Activated CD8-positive, alpha-beta memory T cell treated with anti-CD3 and anti-CD28 coated beads for 48 hours (primary cell): ENCODE measurements at places on chromosomes 3 and 15.

GRCh38 chr3:139935016-139935865 is at the start of gene CLSTN2:
TSS of gene CLSTN2 (plus strand) at chr3:139935185.
- no peak for DNase-seq

- no peak for DNase-seq
These were observed 51.3 kb downstream of the SMAD3 start for GRCh38 chr15:67116742-67117141.

- DNase-seq = no peak
These were observed 75.3 kb upstream of the LEKR1 start for GRCh38 chr3:156750874-156751245.

DNA sequence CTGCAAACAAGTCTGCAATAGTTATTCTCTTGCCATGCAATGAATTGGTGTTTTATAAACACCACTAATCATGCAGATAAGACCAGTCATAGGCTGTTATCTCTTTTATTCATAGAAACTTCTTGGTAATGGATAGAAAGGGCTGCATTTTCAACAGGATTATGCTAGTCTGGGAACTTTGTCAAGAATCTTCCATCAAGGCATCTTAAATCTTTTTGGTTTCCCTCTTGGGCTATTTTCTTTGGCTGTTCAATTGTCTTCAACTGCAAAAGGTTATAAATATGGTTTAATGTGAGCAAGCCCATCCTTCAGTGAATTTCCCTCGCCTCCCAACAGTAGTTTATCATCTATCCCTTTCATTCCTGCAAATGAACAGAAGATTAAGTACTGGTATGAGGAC is 59.0 kb upstream of the MINAR1 start:
- no peak for DNase-seq

GRCh38 chr3:61829722-61830350 is 268.5 kb downstream of the PTPRG start:
- DNase-seq = no peak

GRCh38 chr15:36729418-36729817 is 150.0 kb downstream of the CDIN1 start:
- no peak for DNase-seq

DNA sequence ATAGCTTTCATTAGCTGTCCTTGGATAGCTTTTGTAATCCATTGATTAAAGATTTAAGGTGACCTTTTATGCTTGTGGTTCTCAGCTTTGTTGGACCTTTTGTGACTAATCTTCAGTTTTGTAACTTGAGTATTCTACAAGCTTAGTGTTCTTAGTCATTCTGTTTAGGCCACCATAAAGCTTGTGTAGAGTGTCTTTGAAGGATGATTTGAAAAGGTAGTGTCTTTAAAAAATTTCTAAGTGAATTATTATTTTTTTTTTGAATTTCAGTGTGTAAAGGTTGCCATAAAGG is 7.5 kb downstream of the MORF4L1 start:
- DNase-seq = no peak

DNA sequence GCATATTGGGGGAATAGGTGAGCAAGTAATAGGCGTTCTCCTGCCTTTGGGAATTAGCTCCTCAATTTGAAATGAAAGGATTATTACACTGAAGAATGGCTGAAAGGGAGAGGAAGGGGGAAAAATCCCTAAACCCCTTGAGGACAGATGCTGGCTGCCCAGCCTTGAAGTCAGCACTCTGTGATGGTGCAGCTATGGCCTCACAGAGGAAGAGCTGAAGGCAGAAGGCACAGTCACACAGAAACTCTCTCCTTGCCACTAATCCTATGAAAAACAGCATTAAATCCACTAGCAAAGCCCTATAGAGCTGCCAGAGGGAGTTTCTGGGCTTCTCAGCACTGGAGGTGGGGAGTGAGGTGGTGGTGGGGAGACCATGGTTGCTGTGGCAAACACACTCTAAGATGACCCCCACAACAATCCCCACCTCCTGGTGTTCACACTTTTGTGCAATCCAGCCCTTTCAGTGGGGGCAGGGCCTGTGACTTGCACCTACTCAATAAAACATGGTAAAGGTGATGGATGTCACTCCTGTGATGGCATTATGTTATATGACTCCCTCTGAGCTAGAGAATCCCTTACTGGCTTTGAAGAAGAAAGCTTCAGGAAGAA is 101.2 kb downstream of the RFTN1 start:
- DNase-seq = no peak
